ENCODE measurements at places on chromosomes 16 and 17.

DNA sequence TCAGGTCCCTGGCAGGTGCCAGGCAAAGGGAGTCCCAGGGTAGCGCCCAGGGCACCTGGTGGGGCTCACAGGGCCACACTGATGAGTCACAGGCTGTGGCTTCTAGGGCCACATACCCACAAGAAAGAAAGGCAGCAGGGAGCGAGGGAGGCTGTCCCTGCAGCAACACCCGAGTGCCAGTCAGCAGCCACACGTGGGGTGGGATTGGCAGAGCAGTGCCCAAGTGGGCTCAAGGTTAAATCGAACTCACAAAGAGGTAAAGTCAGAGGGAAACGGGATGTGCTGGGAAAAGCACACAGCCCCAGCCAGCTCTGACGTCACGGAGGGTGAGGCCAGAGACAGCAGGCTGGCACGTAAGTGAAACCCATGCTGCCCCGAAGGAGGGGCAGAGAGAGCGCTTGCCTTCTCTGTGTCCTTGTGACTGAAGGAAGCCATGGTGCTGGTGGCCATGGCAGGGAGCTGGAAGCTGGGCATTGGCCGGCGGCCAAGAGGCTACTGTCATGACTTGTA, 33.8 kb downstream of the FA2H start:
- no peak for DNase-seq

DNA sequence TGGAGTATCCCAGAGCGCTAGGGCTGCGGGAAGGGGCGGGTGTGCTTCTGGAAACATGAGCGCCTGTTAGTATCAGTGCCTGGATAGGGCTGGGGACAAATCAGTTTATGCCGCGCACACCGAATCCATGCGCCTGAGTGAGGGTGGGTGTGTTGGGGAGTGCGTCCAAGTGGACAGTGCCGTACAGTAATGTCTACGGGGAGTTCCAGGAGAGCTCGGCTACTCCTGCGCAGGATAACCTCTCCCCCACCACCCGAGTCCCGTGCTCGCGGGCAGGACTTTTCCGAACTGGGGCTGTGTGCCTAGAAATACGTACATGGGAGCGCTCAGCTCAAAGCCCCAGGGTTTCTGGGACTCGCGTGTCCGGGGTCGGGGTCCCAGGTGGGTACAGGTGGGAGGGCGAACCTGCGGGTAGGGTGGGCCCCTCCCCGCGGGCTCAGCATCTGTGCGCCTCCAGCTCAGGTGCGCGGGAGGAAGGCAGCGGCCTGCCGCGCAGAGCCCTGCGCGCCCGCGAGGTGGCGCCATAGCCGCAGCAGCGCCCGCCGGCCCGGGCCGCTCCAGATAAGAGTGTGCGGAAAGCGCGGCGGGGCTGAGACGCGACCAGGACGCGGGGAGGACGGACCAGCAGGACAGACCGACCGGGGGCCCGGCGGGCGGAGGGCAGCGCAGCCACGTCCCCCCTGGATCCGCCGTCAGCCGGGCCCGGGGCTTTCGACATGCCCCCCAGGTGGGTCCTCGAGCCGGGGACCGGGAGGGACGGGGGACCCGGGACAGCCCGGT, at the start of gene HIC1:
Gene HIC1, plus strand, starts transcription at position 592 of the 780 bp plus-strand sequence. CDS start 1,588 bp downstream, outside the sequence.
- DNase-seq: peak; percentile 82

DNA sequence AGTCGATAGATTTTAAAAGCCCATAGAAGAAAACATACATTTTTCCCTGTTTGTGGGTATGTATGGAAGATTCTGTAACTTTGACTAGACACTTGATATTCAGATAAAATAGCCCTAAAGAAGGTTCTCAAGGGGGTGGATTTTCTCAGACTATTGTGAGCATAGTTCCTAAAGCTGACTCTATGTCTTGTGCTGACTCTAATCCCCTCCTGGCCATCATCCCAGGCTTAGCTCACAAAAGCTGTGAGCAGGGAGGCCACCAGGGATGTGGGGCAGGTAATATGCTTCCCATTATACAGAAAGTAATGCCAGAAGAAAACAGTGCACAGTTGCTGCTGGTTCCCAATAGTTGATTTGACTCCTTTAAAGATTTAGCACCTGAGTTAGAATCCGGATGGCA, 32.0 kb downstream of the CDH13 start:
- no peak for DNase-seq

DNA sequence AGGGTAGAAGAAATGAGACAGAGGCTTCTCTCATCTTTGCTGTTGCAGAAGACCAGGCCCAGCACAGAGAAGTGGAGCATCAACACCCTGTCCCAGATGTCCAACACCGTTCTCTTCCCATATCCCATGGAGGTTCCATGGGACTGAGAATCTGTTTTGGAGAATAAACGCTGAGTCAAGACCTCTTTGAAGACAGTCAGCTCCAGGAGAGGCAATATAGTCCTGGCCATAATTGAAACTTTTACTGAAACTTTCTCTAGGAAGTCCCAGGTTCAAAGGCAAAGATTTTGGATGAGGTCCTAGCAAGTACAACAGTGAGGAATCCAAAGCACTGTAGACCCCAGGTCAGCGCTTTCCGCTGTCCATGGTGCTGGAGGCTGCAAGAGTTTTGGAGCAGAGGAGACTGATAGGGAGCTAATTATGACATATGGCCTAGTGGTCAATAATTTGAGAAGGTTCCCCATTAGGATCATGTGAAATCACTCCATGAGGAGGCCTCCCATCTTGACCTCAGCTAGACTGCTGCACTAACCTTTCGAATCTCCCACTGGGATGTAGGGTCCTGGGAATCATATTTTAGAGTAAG, 36.0 kb downstream of the OSBPL7 start:
- peak; percentile 14 for DNase-seq

DNA sequence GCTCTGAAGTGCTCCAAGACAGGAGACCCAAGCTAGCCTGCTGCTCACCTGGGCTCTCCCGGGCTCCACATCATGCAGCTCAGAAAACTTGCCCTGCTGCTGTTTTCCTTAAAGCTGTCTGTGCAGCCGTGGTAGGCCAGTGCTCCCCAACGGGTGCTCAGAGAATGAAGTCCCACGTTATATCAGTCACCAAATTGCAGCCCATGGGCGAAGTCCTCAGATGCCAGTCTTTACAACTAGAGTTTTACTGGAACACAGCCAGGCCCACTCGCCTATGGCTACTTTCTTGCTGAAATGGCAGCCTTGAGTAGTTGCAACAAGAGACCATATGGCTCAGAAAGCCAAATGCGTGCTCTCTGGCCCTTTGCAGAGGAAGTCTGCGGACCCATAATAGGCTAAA, 6.3 kb downstream of the CREBBP start:
- no peak for DNase-seq

DNA sequence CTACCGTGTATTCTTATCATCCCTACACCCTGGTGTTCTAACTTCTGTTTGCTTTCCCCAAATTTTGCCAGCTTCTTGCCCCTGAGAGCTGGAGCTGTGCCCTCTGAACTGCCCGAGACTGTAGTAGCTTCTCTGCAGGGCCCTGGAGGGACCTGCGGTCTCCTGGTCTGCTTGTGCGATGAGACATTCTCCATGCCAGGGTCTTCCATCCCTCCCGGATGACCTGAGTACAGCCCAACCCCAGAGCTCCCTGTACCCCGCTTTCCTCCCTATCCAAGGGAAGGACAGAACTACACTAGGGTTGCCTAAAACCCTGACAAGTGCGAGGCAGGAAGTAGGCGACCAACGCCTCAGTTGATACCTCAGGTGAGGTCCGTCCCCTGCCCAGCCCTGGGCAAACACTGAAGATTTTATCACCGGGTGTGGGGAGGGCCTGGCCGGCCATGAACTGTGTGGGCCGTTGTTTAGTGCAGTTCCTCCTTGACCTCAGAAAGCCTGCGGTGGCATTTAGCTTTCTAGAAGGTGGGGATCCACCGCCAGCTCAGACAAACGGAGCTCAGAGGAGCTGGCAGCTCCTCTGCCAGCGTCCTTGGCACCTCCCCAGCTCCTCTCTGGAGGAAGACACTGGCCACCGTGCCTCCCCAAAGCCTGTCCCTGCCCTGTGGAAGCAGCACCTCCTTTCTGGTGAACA, 13.7 kb downstream of the CANT1 start:
- DNase-seq: no peak

- no peak for DNase-seq
These were observed 115.3 kb downstream of the CEP112 start for GRCh38 chr17:66076546-66077190.

- DNase-seq: no peak
These were observed 24.4 kb downstream of the ATP6V0D1 start for GRCh38 chr16:67456391-67457081.

- no peak for DNase-seq
These were observed 259.6 kb upstream of the KCNJ16 start for GRCh38 chr17:69815406-69815805.
